HS-5 (cell line): ENCODE measurements at places on chromosomes 2 and 18.

DNA sequence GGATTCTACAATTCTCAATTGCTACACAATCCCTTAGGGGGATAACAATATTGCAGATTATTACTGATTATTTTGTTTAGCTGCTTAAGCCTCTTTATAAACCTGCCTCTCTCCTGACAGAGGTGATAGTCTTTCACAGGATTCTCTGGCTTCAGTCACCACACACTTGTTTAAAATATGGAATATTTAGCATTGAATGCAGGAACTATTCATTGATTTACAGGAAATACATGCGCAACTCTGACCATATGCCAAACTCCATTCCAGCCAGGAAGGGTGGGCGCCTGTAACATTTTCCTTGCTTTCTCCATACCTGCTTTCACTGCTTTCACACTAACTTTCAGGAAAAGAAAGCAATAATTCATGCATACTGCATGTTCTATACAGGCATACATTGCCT, 44.8 kb upstream of the ARHGAP15 start:
- no peak for DNase-seq

DNA sequence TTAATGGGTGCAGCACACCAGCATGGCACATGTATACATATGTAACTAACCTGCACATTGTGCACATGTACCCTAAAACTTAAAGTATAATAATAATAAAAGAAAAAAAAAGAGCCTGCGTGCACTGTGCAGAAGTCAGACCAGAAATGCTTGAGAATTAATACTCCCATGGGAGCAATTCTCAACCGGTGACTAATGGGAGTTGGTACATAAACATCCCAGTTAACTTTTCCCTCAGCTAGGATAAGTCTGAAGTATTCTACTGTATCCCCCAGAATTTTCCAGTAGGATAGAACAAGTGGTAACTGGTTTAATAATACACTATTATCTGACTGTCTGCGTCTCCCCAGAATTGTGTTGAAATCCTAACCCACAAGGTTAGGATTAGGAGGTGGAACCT, 113.6 kb upstream of the COL5A2 start:
- no peak for DNase-seq

DNA sequence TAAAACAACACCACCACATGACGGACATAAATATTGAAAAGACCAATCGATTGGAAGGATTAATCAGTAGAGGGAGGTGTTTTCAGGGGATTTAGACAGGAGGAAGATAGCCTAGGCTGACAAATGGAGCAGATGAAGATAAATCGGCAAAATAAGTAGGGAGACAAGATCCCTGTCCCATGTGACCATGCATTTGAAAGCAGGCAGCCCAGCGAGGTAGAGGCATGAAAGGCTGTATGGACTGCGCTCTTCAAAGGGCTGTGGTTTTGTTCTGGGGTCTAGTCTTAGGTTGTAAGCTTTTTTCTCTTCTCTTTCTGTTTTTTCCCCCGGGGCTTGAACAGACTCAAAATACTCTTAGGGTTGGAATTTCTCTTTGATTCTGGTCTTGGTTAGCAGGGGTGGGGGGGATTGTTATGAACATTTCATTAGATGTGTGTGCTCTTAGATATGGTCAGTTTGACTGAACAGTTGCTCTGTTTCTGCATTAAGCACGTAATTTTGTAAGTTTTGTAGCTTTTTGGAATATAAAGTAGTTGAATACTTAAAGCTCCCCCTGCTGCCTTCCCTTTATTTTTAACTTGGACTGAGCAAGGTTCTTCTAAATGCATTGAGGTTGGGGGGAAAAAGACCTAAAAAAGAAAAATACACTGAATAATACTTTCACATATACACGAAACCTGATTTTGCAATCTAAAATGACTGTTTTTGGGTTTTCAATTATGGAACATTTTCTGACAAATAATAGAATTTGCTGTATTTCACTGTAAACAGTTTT, 32.2 kb downstream of the ZNF532 start:
- no peak for DNase-seq

DNA sequence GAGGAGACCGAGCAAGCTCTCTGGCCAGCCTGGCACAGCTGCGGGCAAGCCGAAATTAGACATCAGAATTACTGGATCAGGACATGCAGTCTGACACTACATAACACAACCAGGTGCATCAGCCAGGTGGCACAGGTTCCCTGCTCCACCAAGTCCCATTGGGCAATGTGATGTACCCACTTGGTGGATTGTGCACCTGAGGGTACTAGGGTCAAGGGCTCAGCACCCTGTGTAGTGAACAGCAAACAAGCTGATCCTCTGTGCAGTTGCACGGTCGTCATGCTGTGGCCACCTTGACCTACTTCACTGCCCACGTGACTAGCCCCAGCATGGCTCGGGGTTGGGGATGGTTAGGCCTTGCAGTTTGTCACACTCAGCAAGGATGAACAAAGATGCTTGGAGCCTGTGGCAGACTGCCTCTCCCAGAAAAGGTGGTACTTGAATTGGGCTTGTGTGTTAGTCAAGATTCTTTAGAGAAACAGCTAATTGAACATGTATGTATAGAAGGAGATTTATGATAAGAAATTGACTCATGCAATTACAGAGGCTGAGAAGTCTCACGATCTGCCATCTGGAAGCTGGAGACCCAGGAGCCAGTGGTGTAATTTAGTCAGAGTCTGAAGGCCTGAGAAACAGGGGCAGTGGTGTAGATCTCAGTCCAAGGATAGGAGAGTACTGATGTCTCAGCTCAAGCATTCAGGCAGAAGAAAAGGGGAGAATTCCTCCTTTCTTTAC, 71.4 kb upstream of the TMEM87B start:
- no peak for DNase-seq

- peak; percentile 87 for DNase-seq
These were observed 1604.8 kb upstream of the ZEB2 start for GRCh38 chr2:146124741-146125140.

- DNase-seq = no peak
These were observed 7.9 kb upstream of the E2F6 start for GRCh38 chr2:11473659-11474433.

GRCh38 chr18:10690035-10690329, 164.2 kb downstream of the NAPG start:
- DNase-seq = no peak

GRCh38 chr18:75205514-75206132, 3.3 kb downstream of the PTGR3 start:
- no peak for DNase-seq

DNA sequence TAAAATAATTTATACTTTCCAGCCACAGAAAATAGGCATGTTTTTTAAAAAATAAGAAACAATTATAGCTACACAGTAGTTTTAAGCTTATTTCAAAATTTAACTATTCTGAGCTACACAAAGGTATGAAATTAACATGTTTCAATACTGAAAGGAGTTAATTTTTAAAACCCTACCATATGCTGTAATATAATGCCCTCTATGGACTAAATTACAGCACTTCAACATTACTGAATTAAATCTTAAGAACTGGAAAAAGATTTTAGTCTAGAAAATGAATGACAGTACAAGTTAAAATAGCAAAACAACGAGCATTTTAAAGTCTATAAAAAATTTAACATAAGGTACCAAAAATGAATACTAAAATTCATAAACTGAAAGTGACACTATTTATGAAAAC, 36.3 kb downstream of the RTN4 start:
- no peak for DNase-seq

GRCh38 chr2:3294069-3294468, 83.5 kb downstream of the EIPR1 start:
- no peak for DNase-seq

DNA sequence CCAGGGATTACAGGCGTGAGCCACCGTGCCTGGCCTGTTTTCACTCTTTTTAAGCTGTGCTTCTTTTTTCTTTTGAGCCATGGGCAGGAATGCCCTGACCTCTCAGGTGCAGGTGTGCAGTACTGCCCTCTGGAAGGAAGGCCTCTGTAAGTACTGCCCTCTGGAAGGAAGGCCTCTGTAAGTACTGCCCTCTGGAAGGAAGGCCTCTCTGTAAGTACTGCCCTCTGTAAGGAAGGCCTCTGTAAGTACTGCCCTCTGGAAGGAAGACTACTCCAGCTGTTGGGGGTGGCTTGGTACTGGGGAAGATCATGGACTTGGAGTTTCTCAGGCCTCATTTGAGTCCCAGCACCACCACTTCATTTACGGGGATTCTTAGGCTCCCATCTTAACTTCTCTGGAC, 248.5 kb upstream of the ID2 start:
- DNase-seq = no peak

DNA sequence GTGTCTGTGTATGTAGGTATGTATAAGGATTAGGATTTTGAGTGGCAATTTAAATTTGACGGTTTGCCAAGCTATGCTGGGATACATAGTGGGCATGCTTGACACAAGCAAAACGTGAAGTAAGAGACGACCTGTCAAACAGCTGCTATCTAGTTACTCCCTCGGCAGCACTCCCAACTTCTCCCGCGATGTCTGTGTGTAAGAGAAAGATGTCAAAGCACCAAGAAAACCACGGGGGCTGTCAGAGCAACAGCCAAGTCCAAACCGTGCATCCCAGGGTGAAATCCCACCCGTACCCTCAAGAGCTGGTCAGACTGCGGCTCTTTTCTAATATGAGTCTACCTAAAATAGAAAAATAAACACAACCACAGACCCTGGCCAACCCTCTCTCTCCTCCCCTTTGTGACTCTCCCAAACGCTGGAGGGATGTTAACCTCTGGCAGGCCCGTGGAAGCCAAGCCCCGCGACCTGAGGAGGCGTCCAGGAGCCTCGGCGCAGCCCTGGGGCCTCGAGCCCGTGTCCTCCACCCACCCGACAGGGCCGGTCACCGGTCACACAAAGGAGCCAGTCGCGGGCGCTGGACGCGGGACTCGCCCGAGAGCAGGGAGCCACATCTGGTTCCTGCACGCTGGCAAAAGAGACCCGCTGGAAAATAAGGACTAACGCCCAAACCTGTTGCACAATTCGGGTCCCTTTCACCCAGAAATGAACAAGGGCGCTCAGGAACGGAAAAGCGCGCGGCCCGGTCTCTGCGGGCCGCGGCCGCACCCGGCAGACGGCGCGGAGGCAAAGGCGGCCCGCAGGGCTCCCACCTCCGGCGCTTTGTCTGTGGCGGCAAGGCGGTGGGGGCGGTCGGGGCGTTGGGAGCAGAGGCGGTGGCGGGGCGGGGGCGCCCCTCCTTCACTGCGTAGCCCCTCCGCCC, 925 bp downstream of the SESTD1 start:
- DNase-seq = no peak

GRCh38 chr18:76544511-76545345, 49.7 kb upstream of the ZNF516 start:
- DNase-seq = no peak

DNA sequence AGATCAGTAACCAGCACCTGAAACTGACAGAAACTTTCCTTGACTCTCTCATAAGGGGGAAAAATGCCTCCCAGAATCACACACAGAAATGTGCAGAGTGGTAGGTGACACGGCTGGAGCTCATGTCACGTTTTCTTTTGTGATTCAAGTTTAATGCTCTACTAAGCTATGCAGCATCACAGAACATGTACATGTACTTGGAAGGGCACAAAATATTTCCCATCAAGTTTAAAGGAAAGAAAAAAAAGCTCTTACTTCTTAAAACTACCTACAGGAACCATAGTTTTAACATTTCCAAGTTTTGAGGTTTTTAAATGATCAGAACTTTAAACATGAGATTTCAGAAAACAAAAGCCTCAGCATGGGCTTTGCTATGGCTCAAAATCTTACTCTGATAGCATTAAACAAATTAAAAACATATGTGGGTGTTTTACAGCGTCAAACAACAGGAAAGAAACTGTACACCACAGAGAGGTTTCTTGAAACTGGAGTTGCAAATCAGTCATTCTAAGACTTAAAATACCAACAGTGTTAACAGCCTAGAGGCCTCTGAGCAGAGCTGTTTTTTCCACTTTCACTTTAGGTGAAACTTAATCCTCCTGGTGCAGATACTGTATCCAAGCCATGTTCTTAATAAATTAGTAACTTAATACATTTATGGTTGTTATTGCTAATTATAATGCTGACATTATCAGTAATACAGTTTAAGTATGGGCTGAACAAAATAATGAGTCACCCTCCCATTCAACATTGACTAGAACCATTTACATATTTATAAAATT, 30.1 kb downstream of the MBP start:
- DNase-seq = no peak

DNA sequence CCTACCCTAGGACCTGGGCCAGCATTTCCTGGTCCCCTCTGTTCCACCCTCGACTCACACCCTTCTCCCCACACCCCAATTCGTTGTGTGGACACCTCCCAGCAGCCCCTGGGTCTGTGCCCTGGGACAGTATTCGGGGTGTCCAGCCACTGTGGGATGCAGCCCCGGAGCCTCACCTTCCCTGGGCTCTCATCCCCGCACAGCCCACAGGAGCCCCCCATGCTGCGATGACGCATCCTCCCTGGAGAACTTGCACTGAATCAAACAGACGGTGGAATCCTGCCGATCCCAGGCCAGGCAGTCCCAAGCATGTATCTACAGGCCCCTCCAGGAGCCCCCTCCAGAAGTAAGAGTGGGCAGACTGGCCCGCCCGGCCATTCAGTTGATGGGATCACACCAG, 9.7 kb downstream of the ITM2C start:
- no peak for DNase-seq

DNA sequence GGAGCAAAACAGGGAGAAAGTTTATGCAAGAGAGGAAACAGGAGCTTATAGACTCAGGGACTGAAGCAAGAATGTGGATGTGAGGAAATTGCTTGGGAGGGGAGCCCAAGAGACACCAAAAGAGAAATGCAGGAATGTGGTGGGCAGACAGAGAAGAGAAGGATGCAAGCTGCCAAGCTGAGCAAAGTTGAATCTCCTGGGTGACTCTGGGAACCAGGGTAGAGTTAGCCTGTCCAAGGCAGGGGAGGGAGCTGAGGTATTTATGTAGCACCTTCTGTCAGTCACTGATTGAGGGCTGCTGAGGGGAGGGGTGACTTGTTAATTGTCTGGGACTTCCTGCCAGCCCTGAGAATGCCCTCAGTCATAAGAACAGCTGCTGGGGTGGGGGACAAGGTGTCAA, 464.3 kb downstream of the NBAS start:
- no peak for DNase-seq

DNA sequence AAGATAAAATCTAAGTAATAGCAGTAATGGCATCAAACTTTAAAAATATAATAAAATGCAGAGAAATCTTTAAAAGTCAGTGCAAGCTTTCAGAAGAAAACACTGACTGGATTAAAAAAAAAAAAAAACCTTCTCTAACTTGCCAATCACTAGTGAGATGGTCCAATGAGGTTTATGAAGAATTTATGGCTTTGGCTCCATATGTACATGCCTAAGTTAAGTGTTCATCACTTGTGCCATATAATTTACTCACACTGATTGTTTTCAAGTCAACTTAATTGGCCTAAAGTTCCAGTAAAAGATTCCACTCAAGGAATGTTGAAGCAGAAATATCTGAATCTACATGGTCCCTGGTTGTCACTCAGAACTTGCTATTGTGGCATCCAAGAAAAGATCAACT, 40.7 kb upstream of the RAB27B start:
- peak; percentile 13 for DNase-seq
